ENCODE measurements at places on chromosomes 1 and 21.

GRCh38 chr1:55001311-55001710, 2.6 kb downstream of the BSND start:
- DNase-seq, result no peak

DNA sequence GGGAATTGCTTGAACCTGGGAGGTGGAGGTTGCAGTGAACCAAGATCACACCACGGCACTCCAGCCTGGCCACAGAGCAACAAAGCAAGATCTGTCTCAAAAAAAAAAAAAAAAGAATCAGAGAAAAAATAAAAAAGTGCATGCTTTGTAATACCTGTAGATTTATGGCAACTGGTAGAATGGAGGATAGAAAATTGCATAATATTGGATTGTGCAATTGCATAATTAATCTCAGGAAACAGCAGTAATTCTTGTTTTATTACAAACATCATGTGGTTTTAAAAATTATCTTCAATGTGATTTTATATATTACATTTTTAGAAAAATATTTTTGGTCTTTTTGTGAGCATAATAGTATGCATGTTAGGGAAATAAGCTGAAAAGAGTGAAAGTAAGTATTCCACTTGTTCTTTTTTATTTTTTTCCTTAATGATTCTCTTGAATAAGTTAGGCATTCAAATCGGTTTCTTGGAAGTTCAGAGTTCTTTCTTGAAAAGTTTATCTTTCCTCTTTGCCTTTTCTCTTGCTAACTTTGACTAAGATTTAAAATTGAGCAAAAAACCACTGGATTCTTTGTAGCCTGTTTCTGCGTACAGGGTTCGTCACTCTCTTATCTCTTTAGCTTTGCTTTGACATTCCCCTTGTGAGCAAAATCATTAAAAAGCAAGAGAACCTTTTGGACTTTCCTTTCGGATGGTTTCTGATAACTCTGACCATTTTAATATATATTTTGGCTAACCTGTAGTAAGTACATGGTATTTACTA, 127.5 kb upstream of the ADAMTS5 start:
- no peak for DNase-seq

- DNase-seq, result no peak
These were observed 32.3 kb upstream of the NR5A2 start for GRCh38 chr1:199995096-199995685.

DNA sequence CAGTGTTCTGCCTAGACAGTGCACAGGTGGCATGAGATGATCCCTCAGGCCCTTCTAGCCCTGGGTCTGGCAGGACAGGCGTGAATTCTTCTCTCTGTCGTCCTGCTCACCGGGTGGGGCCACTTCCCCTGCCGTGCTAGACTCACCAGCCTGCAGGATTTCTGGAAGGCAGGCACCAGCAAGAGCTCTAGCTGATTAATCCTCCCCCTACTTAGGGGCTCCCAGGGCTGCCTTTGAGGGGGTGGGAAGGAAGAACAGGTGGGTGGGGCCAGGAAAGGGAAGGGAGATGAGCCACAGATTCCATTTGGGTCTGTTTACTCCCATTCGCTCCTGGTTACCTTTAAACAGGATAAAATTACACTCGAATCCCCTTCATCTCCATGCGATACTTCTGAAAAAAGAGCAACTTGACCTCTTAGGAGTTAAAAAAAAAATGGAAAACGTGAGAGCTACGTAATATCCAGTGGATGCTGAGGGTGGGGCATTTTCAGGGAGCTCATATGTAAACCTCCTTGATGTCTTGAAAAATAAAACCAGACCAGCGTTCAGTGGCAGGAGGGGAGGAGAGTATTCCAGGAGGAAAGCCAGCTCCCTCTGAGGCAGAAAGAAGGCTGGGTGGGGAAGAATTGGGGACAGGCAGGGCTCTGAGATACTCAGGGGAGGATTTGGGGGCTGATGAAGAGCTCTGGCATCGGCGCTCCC, 665.5 kb downstream of the PTPRU start:
- DNase-seq, result no peak

DNA sequence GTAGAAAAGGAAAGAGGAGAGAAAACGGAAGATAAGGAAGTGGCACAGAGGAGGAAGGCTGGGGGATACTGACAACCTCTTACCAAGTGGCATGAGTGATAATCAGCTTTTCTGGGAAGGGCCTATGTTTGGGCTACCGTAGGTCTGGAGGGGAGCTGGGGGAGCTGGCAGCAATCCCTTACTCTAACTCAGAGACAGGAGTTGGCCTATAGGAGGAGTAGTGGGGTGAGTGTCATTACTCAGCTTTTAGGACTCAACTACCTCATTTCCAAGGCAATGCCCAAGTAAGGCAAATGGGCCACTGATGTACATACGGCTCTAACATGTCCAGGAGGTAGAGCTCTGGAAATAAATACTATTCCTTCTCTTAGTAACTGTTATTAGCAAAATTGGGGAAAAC, 48.7 kb upstream of the DMRTA2 start:
- DNase-seq, result no peak

- DNase-seq, result no peak
These were observed 29.5 kb downstream of the BRINP2 start for GRCh38 chr1:177200290-177200689.

DNA sequence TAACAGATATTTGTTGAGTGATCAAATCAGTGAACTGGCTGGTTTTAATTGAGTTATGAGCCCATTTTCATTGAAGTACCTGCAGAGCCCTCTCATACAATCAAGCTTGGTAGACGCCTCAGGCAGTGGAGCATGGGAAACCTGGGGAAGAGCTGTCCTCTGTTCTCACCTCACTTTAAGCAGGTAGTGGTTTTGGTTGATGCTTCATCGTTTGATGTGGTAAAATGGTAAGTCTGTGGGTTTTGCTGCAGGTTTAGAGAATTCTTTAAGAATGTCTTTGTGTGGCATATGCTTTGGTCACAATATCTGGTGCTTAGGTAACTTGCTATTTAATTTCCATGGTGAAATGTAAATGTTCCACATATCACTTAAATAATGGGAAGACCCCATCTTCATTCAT, 10.0 kb downstream of the LAMC1 start:
- DNase-seq, result no peak

DNA sequence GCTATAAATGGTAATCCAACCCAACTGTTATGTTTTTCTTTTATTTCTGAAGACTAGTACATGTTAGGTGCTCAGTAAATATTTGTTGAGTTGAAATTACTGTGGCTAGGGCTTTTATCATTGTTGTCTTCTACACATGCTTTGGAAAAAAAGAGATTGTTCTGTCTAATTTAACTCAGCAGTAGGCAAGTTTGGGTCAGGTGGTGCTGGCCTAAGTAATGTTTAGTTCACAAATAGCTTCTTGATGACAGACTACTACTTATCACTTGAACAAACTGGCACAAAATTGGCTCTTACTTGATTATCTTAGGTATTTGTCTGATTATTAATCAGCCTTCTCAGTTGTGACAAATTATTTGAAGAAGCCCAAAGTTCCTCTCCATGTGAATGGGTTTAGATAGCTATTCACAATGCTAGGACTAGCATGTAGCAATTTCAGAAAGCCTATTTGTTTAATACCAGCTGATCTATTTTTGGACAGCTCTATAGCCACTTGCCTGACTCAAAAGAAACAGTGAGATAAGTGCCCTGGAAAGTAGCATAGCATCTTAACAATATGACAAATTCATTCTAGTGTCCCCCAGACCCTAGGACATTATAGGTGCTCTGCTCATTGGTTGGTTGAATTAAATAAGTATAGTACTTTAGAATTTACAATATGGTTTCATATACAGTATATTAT, 32.6 kb downstream of the TMEM200B start:
- DNase-seq, result no peak

GRCh38 chr1:37474697-37475379, 458 bp downstream of the ZC3H12A start:
- DNase-seq, result no peak

- no peak for DNase-seq
These were observed 14.3 kb downstream of the CEPT1 start for GRCh38 chr1:111154021-111154999.

DNA sequence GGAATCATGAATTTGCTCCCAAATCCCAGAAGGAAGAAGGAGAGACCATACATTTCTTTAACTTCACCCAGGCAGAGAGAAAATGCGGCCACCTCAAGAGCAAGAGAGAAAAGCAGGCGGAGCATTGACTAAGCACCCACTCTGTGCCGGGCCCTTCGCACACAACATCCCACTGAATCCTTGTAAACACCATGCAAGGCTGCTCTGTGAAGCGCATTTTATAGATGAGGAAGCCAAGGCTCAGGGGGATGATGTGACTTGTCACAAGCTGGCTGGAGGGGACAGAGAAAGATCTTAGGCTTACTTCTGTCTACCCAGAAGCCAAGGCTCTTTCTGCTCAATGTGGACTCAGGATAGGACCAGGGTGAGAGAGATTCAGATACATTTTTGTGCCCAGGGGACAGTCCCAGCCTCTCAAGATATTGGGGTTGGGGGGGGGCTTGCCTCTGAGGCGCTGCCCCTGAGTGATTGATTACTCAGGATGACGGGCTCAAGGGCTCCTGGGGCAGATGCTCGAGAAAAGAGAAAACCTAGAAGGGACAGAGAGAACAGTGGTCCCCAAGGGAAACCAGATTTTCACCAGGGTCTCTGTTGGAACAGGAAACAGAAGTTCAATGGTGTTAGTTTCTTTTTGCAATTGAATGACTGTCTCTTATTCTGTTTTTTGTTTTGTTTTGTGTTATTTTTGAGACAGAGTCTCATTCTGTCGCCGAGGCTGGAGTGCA, 19.5 kb downstream of the PADI2 start:
- DNase-seq, result no peak

DNA sequence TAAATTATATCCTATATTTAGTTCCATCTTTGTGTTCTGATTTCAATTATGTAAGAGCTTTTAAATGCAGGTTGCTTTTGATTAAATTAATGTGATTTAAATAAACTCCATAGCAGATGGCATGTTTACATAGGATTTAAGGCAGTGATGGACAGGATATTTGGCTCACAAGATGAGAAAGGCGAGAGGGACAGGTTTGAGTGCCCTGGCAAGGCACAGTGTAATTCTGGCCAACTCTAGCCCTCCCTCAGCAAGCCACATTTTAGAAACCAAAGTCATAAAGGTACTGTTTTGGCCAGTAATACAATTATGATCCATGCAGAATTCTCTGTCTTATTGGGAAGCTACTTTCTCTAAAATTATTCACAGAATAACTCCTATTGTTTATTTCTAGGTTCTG, 50.6 kb upstream of the C1orf146 start:
- DNase-seq, result no peak

GRCh38 chr21:45364468-45365185, 40.3 kb upstream of the COL18A1 start:
- DNase-seq, result no peak

GRCh38 chr1:198775606-198776005, 136.8 kb downstream of the PTPRC start:
- no peak for DNase-seq

- no peak for DNase-seq
These were observed 3.5 kb downstream of the MOB3C start for GRCh38 chr1:46612937-46613660.

DNA sequence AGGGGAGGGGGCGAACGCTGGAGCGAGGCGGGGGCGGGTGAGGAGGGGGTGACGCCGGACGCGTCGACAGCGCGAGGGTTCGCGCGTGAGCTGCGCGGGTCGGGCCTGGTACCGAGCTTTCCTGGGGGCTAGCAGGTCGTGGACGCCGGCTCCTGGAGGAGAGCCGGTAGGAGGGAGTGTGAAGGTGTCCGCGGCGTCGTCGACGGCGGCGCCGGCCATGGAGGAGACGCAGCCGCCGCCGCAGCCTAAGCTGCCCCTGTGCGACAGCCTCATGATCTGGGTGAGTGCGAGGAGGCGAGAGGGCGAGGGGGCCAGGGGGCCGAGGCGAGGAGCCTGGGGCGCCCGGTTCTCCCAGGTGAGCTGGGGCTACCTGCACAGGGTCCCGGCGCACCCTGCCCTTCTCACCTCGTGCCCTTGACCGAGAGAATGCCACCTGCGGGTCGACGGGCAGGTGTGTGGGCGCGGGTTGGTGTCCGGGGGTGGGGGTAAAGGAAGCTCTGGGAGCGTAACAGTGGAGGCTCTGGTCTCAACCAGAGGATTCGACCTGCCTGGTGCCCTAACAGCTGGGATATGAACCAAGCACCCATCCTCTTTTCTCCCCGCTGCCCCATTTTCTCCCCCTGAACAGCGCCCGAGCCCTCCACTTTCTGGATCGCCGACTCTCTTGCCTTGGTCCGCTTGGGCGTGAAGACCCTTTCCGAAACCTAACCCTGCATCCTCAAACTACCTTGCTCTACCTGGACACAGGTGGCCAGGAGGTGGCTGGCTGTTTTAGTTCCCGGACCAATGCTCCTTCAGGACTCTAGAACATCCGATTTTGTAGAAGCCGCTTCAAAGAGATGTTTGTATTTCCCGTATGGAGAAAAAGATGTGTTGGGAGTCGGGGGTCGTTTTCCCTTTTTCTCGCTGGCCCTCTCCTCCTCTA, at the start of gene HOOK1:
TSS of gene HOOK1 (plus strand) at position 49 of the 925 bp plus-strand sequence. CDS start at position 218, 169 bp downstream.
- no peak for DNase-seq

- no peak for DNase-seq
These were observed 49.4 kb upstream of the RGS7 start for GRCh38 chr1:241406421-241406820.

- DNase-seq, result no peak
These were observed 37.4 kb downstream of the UBE2T start for GRCh38 chr1:202304375-202304774.

GRCh38 chr1:228142155-228142691, 2.1 kb downstream of the GUK1 start:
- DNase-seq, result no peak

DNA sequence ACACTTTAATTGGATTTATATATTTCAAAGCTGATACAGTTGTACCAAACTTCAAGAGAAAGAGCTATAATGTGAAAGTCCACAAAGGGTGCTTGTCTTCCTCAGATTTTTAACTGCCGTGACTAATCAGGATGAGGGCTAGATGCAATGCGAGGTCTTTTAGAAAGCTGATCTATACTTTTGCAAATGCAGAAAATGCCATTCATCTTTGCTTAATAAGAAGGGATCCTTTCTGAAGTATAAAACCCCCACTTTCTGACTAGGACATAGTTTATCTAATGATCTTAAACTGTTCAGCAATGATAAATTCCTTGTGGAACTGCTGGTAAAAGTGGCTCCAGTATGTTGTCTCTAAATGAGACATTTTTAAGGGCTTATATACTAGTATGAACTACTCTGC, 102.7 kb upstream of the NGF start:
- no peak for DNase-seq

GRCh38 chr1:90149101-90149500, 154.2 kb downstream of the ZNF326 start:
- DNase-seq, result no peak

GRCh38 chr21:19692231-19692630, 1288.6 kb upstream of the TMPRSS15 start:
- no peak for DNase-seq

DNA sequence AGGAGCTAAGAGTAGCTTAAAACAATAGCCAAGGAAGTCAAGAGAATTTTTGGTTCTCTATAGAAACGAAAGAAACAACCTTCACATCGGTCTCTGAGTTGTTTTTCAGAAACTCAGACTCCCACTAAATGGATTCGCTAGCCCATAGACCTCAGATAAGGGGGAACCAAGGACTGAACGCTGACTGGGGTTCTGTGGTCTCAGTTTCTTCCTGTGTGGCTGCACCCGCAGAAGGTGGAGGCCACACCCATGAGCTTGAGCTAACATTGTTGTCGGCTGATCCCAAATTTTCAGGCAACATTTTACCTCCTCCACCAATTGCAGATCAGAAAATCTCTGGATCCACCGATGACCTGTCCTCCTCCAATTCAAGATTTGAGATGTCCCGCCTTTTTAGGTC, 456.1 kb downstream of the AJAP1 start:
- DNase-seq, result no peak

- DNase-seq, result no peak
These were observed 1000.6 kb upstream of the PRMT6 start for GRCh38 chr1:106055855-106056254.

- DNase-seq, result no peak
These were observed 245.3 kb upstream of the RAB4A start for GRCh38 chr1:229025576-229025975.

- no peak for DNase-seq
These were observed 154.1 kb downstream of the HIVEP3 start for GRCh38 chr1:41764656-41765055.
